Choroid plexus epithelial cell (primary cell): ENCODE measurements at places on chromosomes 4 and X.

- no peak for DNase-seq
Measured at GRCh38 chr4:89368861-89369260, 61.3 kb upstream of the GPRIN3 start.

GRCh38 chrX:112043997-112044396, 38.6 kb downstream of the TRPC5 start:
- DNase-seq = peak; percentile 3

GRCh38 chr4:54498661-54499111, 159.1 kb upstream of the KIT start:
- DNase-seq = peak; percentile 59

GRCh38 chr4:39051492-39051891, 10.5 kb upstream of the KLHL5 start:
- DNase-seq = peak; percentile 55

GRCh38 chr4:136113921-136114320, 1418.4 kb downstream of the PCDH18 start:
- DNase-seq = no peak
